ENCODE measurements at places on chromosomes 7 and 10.
A peak's percentile ranks its signal among the peaks of the same experiment; 100 is the strongest.

DNA sequence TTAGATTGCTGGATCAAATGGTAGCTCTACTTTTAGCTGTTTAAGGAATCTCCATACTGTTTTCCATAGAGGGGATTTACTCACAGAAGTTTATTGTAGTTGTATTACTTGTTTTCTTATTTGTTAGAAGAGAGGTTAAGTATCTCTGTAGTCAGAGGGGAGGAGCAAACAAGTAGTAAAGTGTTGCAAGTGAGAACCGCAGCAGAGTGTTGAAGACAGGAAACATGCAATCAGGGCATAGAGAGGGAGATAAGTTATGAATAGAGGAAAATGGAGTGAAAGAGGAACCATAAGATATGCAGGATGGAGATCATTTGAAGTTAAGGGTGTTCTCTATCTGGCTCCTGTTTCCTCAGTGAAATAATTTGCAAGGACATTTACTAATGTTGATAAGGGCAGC is 331.4 kb upstream of the TMEM229A start:
- no peak for DNase-seq

DNA sequence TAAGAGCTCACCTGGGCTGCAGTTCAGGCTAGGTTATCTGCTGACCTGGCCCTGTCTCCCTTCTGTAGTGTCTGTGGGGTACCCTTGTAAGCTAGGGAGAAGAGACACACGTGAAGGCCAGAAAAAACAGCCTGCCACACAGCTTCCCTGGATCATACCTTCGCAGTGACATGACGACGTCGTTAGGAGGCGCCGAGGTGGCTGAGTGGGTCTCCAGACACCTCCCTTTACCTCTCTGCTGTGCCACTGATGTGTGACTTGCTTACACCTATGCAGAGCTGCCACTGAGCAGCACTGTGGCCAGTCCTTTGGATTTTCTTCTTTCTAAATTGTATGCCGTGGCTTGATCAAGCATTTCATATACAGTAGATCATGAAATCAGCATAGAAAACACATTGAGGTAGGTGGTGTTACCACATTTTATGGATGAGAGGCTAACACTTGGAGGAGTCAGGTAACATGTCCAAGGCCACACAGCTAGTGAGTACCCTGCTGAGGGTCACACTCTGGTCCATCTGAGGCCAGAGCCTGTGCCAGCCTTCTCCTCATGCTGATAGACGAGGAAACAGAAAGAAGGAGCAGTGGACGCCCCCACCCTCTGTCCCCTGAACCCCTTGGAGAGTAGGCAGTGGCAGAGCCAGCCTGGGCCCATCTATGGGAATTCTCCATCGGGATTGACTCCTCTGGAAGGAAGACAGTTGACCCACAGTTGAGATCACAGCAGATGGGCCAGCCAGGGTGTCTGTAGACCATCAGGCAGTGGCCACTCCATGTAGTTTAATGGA is 23.1 kb downstream of the HTRA1 start:
- no peak for DNase-seq

- DNase-seq = no peak
These were observed 965 bp upstream of the CAMK1D start for GRCh38 chr10:12348294-12348869.

DNA sequence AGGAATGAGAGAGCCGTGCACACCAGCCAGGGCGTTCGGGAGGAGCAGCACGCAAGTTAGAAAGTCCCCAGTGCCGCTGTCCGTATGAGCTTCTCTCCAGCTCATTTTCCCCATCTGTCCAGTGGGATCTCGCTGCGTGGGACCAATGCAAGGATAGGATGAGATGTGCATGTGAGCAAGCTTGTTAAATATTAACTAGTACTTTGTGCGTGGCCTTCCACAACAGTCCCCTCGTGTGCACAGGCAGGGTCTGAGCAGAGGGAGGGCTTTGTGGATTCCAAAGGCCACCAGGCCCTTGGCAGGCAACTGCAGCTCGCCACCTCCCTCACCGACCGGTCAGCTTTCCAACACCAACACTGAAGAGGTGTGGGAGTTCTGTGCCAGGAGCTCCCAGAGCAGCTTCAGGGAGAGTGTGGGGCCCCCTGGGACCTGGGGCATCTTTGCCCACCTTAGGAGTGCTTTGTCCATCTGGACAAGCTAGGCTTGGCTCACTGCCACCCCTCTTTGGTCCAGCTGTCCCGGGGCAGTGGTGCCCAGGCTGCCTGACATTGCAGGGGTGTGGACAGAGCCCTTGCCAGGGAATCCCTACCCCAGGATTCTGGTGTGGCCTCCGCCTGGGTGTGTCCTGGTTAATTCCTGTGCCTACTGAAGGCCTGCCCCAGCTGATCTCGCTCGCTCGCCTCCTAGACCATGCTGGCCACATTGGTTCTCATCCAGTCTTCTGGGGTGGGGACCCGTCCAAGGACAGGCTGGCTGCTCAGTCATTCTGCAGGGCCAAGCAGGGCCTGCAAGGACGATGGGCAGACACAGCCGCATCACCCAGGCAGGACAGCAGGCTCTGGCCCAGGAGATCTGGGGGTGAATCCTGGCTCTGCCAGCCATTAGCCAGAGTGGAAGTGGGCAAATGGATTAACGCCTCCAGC is 5.3 kb downstream of the FAM20C start:
- no peak for DNase-seq

DNA sequence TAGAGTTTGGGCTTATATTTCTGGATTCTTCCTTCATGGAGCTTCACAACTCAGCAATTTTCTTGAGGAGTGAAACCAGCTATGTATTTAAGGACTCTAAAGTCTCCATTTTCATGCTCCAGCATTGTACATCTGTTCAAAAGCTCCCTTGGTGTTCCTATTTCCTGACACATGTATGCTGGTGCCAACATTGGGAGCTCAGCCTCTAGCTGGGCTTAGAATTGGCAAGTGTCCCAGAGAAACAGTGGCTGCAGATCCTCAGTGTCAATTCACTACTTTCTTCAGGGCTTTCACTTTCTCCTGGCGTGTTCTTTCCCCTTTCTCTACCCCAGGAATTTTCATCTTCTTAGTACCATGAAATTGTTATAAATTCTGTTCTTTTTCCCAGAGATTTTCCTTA is 103.1 kb downstream of the ZNF467 start:
- DNase-seq = peak; percentile 21

All from COLO829 (cell line).